NCI-H2227 treated with DMSO at 0.1 percent for 48 hours (cell line): ENCODE measurements at places on chromosomes 2 and 18.

DNA sequence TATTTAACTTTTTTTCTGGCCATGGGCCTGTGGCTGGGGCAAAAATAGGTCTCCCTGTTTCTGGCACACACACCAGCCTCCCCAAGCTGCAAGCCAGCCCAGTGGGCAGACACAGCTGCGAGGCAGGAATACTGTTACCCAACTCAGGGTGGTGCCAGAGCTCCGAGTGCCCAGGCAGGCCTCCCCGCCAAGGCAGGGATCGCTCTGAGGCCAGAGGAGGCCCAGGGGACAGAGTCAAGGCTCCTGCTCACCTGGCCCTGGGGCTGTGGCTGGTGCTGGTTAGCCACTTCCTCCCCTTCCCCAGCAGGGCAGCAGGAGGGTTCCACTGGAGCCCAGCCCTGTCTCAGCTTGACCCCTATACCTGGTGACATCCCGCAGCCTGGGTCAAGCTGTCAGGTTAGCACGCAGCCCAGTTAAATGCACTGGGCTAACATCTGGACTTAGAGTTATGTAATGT, 67.1 kb upstream of the EPAS1 start:
- no peak for DNase-seq

DNA sequence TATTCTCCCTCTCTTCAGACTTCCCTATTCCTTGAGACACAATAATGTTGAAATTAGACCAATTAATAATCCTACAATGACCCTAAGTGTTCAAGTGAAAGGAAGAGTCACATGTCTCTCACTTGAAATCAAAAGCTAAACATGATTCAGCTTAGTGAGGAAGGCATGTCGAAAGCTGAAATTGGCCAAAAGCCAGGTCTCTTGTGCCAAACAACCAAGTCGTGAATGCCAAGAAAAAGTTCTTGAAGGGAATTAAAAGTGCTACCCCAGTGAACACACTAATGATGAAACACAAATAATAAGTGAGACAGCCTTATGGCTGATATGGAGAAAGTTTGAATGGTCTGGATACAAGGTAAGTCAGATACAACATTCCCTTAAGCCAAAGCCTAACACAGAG, 115.4 kb downstream of the PXDN start:
- no peak for DNase-seq

GRCh38 chr2:170106102-170106840, 71.7 kb upstream of the MYO3B start:
- DNase-seq, result no peak

DNA sequence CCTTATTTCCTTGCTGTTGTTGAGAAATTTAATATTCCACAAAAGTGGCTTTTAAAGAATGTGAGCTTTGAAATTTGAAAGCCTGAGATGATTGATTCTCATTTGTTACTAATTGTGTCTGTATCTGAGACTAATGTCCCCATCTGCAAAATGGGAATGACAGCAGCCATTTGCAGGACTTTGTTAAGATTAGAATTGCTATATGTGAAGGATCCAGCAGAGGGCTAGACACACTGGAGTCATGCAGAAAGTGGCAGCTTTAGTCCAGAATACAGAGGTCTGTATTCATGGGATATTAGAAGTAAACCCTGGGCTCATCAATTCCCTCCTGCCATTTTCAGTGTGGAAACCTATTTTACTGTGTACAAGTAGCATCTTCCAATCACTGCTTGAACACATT, 296.5 kb upstream of the GYPC start:
- no peak for DNase-seq
